ENCODE measurements at places on chromosomes 3 and 15.

- DNase-seq = no peak
Measured at GRCh38 chr3:3729261-3729660, 70.0 kb upstream of the LRRN1 start.

- peak; percentile 38 for DNase-seq
Measured at GRCh38 chr3:124428372-124429128, 301.7 kb upstream of the UMPS start.

DNA sequence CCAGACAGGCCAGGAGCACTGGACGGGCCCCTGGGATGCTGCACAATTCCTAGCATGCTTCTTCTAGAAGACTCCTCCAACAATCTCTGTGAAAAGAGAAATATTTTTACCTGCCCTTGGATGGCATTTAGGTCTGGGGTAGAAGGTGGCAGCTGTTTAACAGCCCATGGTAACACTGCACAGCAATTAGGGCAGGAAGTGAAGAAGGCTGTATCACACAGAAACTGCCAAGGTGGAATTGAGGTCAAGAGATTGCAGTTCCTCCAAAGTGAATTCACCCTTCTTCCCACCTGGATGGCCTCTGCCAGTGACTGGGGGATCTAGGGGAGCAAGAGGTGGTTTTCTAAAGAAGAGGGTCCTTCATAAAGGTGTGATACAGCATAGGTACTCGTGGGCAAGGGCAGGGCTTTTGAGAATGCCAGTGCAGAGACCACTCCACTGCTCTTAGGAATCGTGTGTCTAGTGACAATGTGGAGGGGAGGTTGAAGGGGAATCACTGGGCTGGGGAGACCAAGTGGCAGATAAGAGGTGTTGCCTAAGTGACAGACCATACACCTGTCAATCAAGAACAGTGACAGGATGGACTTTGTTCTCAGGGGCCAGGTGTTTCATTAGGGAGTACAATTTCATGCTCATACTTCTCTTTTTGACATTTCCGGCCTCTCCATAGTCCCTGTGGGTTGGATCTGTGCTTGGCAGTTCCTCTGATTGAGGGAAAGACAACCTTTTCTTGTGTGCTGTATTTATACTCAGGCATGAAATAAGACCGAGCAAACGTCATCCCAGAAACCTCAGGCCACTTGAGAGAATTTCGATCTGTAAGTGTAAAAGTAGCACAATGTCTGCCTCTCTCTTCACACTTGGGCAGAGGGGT lies 83.5 kb upstream of the BCL6 start:
- DNase-seq = no peak

GRCh38 chr15:47885920-47886319 lies 168.6 kb downstream of the SEMA6D start:
- DNase-seq = peak; percentile 22

DNA sequence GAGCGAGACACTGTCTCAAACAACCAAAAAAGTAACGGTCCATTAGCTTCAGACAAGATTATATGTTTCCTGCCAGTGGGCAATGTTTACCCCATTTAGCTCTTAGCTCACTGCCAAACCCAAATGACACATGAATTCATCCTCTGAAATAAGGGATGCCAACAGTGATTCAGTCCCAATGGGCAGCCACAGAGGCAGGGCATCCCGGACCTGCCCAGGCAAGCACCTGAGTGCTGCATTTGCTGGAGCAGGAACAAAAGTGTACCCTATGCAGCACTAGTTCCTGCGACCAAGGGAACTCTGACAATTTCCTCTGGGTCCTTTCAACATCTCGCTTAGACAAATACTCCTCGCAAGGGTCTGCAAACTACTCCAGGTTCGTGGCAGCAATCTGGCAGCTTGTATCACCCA lies 8.0 kb downstream of the IP6K2 start:
- no peak for DNase-seq

DNA sequence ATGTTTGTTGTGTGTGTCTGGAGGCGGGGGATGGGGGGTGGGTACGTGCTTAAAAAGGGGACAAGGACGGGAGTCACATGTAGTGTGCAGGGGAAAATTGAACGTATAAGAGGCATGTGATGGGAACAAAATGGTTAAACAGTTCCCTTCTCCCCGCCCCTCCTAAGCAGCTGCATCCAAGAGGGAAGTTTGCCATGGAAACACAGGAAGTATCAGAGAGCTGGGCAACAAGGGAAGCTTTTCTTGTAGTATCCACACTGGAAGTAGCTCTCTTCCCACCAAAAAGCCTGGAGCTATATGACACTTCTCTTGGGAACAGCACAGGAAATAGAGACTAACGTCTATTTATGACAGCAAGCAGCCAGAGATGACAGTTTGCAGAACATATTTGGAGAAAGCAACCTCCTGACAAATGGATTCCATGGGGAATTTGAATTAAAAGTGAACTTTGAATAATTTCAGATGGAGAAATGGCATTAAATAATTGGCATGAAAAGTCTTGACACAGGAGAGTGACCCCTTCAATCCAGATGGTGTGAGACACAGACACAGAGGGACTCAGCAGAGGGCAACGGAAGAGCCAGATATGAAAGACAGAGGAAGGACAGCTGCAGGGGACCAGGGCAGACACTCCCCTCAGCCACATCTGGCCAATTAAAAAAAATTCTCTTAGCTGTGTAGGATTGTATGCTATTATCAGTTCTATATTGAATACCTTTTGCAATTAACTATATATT lies 294.2 kb upstream of the TBL1XR1 start:
- peak; percentile 49 for DNase-seq

GRCh38 chr3:178206521-178206920 lies 329.7 kb upstream of the KCNMB2 start:
- no peak for DNase-seq

GRCh38 chr3:32283304-32283703 lies 44.8 kb downstream of the CMTM8 start:
- DNase-seq = no peak

GRCh38 chr3:39378957-39379777 lies 4.0 kb upstream of the SLC25A38 start:
- DNase-seq = no peak

GRCh38 chr3:149095487-149095886 lies 9.2 kb upstream of the HLTF start:
- no peak for DNase-seq

DNA sequence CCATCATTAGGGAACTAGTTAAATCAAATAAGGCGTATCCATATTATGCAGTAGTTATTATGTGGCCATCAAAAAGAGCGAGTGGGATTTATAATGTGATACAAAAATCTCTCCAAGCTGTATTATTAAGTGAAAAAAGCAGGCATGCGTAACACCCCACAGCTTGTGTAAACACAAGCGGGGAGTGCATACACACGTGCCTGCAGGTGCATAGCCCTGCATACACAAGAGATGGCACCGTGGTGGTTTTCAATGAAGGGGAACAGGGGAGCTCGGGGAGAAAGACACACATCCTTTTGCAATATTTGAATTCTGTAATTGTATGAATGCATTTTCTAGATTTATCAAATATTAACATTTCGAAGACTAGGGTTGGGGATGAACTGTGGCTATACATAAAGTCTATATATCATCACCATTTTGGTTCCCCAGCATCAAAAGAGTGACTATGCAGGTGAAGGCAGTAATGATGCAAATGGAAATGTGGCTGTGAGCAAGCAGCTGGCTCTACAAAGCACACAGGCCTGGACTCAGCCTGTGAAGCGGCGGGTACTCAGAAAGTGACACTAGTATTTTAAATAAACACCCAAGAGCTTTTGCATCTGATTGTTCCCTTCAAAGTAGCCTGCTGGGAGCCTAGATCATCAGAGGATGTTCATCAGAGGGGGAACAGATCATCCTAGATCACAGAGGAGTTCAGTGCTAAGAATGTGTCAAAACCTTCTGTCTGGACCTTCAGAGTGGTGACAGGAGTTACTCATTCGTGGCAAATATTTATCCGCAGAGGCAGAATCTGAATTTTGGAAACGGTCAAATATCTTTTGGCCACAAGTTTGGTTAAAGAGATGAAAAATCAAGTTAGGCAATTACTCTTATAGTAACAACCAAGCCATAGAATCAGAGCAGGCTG lies 9.4 kb upstream of the KIF7 start:
- no peak for DNase-seq

DNA sequence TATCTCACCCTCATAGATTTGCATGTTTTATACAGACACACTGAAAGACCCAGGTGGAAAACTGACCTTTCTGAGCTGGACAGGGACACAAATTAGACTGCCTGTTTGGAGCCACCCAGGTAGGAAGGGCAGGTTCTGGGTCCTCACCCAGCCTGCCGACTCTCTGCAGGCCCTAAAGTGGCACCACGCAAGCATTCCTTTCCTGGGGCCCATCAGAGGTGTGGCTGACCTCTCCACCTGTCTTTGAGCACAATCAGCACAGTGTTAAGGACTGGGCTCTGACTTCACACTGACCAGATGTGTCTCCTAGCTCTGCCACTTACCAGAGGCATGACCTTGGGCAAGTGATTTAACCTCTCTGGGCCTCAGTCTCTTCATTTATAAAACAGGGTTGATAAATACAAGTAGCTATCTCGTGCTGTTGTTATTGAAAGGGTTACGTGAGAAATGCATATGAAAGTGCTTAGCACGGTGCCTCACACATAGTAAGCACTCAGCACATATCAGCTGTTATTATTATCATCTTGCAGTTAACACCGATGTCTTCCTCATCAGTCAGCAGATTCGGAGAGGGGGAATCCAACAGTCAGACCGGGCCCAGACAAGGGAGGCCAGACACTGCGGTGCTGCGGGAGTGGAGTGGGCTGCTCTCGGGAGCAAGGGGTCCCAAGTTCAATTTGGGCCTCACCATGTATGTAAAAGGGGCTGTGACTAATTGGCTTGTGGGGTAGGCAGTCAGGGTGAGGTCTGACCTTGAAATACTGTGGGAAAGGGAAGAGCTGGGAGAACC lies 2.0 kb upstream of the TBC1D2B start:
- DNase-seq = no peak

GRCh38 chr3:191290311-191291025 lies 38.7 kb upstream of the CCDC50 start:
- DNase-seq = no peak

GRCh38 chr3:62722344-62722743 lies 152.9 kb downstream of the CADPS start:
- DNase-seq = no peak

DNA sequence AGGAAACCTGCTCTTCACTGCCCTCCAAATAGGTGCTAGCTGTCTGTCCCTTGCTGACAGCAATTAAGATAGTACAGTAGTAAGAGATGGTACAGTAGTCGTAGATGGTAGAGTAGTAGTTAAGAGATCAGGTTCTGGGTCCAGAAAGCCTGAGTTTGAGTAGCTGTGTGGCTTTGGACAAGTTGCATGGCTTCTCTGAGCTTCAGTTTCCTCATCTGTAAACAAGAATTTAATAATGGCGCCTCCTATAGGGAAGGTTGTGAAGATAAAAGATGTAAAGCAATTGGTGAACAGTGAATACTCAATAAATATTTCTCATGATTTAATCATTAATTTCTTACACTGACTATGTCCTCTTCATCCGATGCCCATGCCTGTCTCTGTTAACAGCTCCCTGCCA lies 86.9 kb upstream of the BCL6 start:
- no peak for DNase-seq

DNA sequence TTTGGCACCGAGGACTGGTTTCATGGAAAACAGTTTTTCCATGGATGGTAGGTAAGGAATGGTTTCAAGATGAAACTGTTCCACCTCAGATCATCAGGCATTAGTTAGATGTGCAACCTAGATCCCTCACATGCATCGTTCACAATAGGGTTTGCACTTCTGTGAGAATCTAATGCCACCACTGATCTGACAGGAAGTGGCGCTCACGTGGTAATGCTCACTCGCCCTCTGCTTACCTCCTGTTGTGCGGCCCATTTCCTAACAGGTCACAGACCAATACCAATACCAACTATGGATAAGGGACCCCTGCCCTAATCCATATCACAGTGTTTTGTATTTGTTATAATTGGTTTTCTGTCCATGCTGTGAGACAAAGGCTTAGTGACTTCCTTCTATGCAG lies 58.9 kb downstream of the SLMAP start:
- DNase-seq = no peak

DNA sequence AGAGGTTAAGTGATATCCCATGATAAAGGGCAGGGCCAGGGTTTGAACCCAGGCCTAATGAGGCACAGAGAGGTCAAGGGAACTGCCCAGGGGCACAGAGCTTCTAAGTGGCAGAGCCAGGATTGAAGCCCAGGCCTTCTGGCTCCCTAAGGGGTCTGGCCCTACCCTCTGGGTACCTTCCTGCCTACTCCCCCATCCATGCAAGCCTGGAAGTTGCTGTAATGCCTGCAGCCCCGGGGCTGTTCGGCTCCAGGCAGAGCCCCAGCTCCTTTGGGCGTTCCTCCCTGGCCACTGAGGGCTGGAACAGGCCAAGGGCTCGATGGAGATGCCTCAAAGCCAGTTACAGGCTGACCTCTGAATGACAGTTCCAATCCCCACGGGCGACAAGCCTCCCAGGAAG lies 4.5 kb downstream of the GRIP2 start:
- no peak for DNase-seq

GRCh38 chr3:180409170-180409569 lies 192.8 kb upstream of the TTC14 start:
- DNase-seq = no peak

GRCh38 chr15:39285663-39286062 lies 295.2 kb upstream of the THBS1 start:
- no peak for DNase-seq

DNA sequence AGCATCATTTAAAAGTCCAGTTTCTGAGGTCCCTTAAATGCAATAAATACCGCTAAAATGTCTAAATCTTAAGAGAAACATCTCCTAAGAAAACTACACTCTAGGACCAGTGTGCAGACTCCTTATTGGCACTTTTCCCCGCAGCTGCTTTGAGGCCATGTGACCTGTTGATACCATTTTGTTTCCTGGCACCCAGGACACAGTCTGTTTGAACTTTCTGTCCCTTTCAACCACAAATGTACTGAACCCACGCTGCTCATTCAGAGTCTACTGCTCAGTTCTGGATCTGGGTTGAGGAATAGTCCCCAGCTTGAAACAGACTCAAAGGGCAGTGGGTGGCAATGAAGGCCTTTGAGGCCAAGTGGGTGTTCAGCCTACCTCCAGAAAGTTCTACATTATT lies 17.1 kb downstream of the LDHAL6B start:
- DNase-seq = no peak

DNA sequence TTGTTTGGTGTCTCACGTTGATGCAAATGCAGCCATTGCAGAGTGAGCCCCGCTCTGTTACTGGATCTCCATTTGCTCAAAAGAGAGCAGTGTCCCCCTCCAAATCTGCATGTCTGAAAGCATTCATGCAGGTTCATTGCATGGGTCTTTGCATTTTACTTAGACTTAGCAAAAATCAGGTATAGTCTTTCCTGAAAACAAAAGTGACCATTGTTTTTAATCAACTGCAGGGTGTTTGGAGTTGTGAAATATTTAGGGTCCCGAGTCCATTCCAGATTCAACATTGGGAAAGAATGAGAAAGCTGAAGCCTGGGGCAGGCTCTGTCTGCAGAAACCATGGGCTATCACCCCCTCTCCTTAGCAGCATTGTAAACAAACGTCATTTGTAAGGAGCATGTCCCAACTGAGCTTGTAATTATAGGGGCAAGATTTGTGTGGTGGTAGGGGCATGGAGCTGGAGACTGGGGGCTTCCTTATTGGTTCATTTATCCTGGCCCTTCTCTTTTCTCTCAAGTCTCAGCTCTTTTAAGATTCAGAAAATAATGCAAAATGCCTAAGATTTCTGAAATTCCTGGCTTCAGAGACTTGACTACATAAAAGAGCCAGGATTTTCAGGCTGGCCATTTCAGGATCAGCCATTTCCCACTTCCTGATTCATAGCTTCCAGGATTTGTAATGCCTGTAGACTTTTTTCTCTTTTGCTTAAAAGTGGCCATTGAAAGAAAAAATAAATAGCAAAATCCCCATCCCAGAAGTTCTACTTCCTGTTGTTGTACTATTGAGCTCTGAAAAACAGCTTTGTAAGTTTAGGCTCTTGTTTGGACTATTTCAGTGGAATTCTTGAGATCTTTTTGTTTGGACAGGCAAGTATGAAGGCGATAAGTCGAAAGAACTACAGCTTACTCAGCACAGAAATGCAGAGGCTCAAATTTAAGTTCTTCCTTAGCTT lies 23.0 kb downstream of the IGF1R start:
- peak; percentile 55 for DNase-seq

All from AG20443 (cell line).